ENCODE measurements at places on chromosomes 4 and X.

DNA sequence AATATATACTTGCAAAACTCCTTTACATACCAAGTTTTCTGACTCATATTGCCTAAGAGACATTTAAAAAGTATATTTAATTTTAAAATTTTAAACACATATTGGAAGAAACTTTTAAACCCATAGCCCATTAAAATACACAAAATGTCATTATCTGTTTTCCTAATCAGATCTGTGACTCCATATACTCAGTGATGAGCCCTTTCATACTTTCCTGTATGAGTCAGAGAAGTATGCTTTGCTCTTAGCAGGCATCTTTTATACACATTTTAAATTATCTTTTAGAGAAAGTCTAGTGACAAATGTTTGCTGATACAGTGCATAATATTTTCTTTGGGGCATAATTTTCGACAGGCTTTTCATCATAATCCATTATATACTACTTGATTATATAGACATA lies 26.4 kb downstream of the SPIN3 start:
- DNase-seq = no peak

DNA sequence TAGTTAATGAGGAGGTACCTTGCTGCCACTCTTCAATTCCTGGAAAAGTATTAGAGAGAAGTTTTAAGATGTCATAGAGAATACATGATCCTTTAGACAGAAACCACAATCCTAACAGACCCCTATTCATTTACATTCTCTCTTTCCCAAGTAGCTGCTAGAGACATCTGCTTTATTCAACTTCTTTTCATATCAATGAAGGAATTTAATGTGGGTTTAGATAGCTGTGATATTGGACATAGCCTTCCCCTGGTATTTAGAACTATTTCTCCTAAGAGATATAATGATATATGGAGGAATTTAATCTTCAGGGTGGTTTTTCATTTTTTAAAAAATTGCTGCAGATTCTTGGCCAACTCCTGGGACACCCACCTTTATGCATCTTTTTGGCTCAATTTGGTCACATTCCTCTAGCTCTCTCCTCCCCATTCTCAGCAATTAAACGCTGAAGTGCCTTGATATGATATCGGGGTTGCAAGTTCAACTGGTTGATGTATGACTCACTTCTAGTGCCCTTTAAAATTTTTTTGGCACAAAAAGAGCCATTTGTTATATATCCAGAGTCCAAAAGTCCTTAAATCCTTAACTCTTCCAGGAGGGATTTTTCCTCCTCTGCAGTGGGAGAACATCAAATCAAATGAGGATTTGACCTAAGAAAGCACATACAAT lies 57.6 kb downstream of the DOCK11 start:
- no peak for DNase-seq

GRCh38 chrX:2521092-2521926 lies 20.5 kb upstream of the DHRSX start:
- DNase-seq = no peak

- DNase-seq = no peak
These were observed 214.2 kb downstream of the CLCN4 start for GRCh38 chrX:10370976-10371375.

- DNase-seq = no peak
These were observed 370.3 kb upstream of the NOCT start for GRCh38 chr4:138645289-138645688.

DNA sequence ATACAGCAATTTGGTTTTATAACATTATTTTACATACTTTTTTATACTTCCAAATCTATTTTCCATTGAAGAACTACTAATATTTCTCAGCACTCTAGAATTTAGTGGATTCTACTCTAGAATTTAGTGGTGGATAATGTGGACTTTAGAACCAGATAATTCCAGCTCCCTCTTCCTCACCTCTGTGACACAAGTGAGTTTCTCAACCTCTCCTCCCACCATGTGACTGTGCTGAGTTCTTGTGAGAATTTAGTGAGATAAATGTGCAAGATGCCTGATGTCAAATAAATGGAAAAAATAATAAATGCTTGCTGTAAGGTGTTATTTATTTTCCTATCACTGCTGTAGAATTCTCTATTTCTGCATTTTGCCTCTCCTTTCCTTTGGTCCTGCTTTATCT lies 107.3 kb downstream of the CPEB2 start:
- DNase-seq = no peak

DNA sequence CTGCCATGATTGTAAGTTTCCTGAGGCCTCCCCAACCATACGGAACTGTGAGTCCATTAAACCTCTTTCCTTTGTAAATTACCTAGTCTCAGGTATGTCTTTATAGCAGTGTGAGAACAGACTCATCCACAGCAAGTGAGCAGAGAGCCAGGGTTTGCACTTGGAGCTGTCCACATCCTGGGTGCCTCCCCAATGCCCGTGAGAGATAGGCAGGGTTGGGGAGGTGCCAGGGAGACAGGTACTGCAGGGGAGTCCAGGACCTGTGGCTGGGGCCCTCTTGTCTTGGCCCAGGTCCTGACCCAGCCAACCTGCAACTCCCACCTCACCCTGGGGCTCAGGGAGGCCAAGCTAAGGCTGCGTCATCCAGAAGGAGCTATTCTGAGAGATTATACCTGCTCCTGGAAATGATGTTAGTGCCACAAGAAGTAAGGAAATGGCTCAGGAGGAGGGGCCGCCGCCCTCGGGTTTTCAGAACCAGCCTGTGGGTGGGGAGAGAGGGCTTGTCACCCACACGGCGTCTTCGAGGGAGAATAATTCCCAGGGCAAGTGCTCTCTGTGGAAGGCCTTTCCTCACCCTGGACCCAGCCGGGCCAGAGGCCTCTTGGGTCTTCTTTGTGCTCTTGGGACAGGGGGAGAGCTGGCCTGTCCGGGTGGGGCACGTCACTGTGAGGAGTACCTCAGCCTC lies 66.5 kb downstream of the ADRA2C start:
- DNase-seq = no peak

DNA sequence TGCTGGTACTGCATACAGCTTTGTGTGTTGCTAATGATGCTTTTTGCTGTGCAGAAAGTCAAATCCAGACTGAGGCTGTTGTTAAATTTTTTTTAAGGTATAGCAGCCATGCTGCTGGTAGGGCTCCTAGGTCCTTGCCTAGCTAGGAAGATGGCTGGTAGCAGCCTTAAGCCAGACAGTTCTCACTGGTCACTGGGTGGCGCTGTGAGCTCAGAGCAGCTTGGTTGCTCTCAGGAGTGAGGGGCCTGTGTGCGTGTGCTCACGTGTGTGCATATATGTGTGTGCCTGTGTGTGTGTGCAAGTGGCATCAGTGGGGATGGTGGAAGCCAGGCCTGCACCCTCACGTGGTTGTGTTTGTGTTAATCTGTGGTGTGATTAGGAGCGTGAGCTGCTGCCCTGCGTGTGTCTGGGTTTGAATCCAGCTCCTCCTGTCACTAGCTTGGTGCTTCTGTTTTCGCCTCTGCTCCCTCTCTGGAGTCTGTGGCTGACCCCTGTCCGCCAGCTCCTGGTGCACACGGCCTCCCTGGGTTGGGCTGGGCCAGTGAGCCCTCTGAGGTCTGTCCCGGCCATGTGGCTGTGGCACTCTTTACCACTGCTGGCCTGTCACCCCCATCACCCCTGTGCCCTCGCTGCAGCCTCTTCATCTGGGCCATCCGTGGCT lies 46.1 kb downstream of the SORCS2 start:
- no peak for DNase-seq

Measured in suprapubic skin (tissue), 4 donors.